GM10248 (cell line): ENCODE measurements at places on chromosomes 2 and 18.

DNA sequence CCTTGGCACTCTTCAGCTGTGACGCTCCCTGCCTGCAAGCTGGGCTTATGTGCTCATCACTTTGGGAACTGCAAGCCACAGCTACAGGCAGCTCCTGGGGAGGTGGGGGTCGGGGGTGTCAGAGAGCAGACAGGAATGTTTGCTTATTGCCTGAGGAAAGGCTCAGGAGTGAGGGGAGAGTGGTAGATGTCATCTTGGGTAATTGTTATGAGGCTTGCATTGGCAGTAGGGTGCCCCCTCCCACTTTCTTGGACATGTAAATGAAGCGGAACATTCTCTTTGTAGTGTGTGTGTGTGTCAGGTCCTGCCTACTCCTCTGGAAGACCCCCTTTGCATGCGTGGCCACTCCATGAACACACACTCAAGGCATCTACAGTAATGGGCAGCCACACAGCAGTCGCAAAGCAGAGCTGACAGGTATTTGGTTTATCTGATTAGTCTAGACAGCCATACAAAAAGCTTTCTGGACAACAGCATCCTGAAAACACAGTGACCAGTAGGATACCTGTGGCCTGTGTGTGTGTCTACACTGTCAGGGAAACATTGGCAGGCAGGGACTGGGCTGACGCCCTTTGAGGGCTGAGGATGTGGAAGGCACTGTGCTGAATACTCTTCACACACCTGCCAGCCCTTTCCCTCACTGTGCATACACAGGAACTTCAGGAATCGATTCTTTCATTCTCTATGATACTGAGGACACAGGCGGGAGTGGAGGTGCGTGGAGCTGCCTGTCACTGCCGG, 17.1 kb upstream of the MC2R start:
- DNase-seq, result no peak

- DNase-seq, result no peak
These were observed 432.0 kb downstream of the CCDC85A start for GRCh38 chr2:56615760-56616159.

DNA sequence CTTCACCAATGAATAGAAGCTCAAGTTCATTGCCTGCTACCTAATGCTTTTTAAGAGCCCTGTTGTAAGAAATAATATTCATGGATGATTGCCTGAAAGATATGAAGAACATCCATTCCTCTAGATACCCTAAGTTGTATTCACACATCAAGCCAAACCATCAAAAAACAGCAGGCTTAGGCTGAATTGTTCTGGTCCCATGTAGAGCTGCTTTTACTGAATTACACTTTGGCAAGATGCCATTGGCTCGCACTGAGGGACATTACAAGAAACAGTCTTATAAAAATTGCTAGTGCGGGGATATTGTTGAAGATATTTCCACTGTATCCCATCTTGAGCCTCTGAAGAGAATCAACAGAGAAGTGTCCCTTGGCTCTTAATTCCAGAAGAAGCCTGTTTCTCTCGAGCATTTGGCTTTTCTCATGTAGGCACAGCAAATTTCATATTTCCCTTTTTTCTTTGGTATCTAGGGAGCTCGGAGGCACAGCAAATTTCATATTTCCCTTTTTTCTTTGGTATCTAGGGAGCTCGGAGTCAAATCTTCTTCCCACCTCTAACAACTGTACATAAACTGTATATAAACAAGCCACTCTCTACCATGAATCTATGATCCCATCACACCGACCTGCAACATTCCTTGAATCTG, 107.5 kb downstream of the COLEC12 start:
- no peak for DNase-seq

DNA sequence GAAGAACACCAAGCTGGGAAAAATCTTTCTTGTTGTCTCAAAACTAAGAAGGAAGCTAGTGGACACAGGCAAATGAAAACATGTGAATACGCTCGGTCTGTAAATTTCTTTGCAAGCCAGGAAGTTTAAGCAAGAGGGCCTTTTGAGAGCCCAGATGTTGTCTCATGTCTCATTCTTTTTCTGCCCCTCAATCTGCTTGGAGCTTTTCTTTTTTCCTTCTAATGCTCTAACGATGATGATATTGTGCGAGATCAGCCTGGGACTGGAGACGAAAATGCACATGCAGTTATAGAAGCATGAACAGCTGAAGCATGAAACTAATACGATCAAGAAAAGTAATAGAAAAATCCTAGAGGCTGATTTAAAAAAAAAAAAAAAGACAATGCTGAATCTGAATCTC, 138.6 kb upstream of the CHAC2 start:
- no peak for DNase-seq

DNA sequence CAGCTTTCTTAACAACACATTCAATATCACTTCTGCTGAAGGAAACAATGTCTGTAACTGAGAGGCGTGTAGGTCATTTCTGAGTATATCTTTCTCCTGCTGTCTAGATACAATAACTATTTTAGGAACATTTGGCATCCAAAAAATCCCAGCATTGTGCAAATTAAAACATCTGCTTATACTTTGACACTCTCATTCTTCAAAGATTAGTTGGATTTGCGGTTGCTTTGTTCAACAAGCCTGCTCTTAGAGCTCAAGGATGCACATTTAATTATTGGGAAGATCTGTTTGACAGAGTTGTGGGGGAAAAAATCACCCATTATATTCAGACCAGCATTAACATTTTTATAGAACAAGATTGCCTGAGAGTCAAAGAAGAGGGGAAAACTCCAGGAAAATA, 449.5 kb upstream of the HNRNPA3 start:
- DNase-seq, result no peak

DNA sequence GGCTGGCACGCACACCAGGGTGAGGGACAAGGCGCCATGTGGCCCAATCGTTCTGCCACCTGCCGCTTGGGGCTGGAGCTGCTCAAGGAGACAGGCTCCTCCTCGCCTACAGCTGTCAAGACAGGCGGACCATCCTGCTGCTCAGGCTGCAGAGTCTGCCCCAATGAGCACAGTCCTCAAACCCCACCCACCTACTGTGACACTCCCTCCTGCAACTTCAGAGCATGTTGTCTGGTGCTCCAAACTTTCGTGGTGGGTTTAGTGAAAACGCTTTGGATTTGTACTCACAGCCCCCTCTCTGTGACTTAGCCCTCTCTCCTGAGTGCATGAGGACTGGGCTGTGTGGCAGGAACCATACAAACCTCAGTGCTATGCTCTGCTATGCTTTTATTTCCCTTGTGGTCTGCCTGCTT, 23.2 kb upstream of the SLC35F6 start:
- no peak for DNase-seq

- DNase-seq, result no peak
These were observed 53.6 kb upstream of the SNTG2 start for GRCh38 chr2:897091-897490.

DNA sequence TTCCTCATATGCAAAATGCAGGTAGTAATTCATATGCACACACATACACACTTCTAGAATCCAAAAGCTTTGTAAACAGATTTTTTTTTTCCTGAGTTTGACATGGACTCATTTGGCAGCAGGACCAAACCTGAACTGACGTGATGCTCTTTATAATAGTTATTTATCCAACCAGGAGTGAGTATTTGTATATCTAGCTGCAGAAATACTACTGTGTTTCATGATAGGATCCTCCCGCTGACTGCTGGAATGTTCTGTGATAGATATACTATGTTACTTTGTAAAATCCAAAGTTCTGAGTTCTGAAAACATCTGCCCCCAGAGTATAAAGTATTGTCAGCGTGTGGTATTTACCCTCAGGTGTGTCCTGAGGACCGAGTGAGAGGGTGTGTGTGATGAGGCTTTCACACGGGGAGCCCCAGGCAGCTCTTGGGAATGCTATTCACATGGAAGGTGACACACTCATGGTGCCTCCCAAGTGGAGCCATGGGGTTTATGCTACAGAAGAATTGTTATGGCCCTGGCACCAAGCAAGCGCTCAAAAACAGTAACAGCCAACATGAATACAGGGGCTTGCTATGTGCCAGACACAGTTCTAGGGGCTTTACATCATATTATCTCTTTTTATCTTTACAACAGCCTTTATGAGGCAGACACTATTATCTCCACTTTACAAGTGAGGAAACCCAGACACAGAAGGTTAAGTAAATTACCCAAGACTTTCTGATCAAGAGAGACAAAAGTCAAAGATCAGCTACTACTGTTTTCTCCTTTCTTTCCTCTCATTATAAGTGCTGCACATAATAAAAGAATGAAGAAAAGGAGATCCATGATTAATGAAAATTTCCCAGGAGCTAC, 16.7 kb upstream of the TXNDC2 start:
- DNase-seq, result no peak

GRCh38 chr18:75003764-75004690, 204.9 kb downstream of the PTGR3 start:
- no peak for DNase-seq

- DNase-seq, result no peak
These were observed 35.9 kb upstream of the MGAT5 start for GRCh38 chr2:134217924-134218323.

GRCh38 chr2:238081561-238081960, 18.6 kb upstream of the ESPNL start:
- DNase-seq, result no peak

DNA sequence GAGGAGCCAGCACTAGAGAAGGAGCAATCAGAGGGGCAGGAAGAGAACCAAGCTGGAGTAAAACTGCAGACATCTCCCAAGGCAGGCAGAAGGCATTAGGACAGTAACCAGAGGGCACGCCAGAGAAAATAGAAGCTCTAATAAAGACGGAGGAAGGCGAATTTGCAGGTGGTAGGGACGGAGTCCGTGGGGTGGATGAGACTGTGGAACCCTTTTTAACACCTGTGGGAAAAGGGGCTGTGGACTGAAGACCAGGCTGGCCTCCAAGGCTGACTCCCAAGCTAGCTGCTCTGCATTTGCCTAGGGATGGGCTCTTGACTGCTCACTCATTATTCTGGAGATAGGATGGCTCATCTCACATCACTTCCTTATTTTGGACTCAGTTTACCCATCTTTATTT, 49.5 kb downstream of the SLC4A1AP start:
- no peak for DNase-seq

GRCh38 chr18:10410472-10411308, 43.7 kb upstream of the APCDD1 start:
- DNase-seq, result no peak

DNA sequence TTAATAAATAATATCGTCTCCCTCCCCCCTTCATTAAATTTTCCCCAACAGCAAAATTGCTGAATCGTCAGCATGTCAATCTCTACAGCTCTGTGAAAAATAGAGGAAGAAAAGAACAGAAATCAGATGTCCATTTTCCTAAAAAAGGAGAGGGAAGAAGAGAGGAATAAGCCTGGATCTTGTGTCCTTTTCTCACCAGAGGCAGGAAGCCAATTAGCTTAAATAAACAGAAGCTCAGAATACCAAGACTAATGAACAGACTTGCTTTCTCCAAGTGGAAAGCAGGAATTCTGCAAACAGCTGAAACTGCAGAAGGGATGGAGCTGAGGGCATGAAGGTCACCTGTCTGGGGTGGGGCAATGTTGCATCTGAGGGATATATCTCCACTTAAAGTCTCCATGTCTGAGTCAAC, 265.7 kb downstream of the CCDC85A start:
- DNase-seq, result no peak

DNA sequence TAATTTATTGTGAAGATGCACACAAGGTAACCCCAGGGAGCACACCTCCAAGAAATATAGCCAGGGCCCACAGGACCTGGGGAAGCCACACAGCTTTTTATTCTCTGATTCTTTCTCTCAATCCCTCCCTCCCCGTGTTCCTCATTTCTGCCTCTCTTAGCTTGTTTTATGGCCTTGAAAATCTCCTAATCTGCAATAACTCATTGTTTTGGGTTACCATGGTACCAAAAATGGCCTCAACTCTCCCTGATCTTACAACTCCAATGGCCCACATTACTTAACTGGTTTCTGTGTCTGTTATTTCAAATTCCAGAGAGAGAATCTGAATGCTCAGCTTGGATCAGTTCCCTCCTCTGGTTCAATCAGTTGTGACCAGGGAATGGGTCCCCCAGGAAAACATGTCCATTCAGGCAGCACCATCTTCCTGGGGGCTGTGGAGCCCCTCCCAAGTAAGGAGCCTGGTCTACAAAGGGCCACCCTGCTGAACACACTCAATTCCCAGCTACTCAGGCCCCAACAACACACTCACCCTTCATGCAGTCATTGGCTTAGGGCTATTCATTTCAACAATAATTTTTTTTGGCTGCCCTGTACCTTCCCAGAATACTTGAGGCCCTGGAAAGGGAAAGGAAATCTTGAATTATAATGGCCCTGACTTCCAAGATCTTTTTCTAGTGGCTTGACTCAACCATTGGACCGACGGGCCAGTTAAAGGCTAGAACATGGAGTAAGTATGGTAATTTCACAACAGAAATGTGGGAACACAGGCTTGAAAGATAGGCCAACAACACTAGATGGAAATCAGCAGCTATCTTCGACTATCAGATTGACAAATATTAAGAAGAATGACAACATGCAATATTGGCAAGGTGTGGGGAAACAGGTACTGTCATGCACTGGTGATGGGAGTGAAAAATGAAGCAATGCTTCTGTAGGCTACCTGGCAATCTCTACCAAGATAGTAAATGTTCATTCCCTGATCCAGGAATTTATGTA, 41.6 kb upstream of the ST3GAL5 start:
- DNase-seq, result no peak

- no peak for DNase-seq
These were observed 529.1 kb upstream of the HNMT start for GRCh38 chr2:137435162-137435561.

DNA sequence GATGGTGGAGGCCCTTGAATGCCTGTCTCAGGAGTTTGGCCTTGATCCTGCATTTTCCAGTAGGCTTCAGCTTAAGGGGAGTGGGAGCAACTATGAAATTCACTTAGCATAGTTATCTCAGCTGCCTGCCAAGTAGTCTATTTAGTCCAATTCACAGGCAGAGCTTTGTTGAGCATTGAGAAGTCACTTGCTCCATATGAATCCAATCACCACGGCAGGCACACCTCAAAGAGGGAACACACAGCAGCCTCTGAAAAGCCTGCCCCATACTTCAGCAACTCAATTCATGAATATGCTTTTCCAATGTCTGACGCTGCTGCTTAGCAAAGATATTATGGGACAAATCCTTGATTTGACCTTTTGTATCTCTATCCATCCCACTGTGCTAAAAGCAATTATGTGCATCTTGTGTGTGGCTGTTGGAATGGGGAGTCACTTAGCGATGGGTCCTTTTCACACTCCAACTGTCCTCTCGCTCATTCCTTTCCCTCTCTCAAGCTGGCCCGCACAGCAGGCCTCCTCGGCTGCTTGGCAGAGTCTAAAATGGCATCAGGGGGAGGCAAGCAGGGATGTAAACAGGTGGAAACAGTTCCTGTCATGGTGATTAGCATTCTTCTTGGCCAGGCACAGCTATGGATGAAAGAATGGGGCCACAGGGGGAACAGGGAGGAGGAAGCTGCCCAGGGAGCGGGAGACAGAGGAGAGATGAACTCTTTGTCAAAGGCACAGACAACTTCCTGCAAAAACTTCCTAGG, 56.0 kb upstream of the LRPPRC start:
- no peak for DNase-seq

GRCh38 chr2:176104316-176105077, 2.6 kb upstream of the HOXD11 start:
- DNase-seq, result no peak

GRCh38 chr2:134594399-134594798, 124.4 kb downstream of the TMEM163 start:
- no peak for DNase-seq
